ENCODE measurements at places on chromosomes 16 and 17.

GRCh38 chr17:73984941-73985340 lies 218.5 kb upstream of the RPL38 start:
- DNase-seq, result no peak

DNA sequence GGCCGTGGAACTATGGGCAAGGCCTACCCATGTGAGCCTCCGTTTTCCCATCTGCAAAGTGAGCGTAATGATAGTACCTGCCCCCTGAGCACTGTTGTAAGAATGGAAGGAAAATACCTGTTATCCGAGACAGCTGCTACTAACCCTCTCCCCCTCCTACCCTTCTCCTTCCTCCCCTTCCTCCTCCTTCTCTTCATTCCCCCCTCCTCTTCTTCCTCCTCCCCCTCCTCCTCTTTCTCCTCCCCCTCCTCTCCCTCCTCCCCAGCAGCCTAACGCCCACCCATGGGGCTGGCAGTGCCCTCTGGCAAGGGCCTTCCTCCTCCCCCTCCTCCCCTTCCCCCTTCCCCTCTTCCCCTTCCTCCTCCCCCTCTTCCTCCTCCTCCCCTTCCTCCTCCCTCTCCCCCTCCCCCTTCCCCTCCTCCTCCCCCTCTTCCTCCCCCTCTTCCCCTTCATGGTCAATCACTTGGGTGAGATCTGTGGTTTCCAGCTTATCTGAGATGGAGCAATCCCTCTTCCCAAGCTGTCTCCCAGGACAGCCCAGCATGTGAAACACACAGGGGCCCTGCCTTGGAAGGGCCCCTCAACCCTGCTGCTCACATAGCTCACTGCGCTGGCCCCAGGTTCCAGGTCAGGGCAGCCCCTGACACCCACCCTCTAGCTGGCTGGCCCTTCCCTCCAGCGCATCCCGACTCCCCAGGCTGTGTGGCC lies 6.4 kb downstream of the ZFPM1 start:
- no peak for DNase-seq

- no peak for DNase-seq
Observed at GRCh38 chr16:80802138-80802537, 2.3 kb downstream of the CDYL2 start.

- DNase-seq, result no peak
Observed at GRCh38 chr16:56965149-56966092, 3.7 kb downstream of the CETP start.

- no peak for DNase-seq
Observed at GRCh38 chr16:11049396-11050059, 105.2 kb downstream of the CLEC16A start.

- DNase-seq, result no peak
Observed at GRCh38 chr16:3754081-3754703, 36.9 kb upstream of the TRAP1 start.

- no peak for DNase-seq
Observed at GRCh38 chr16:27712251-27712711, 162.3 kb downstream of the KATNIP start.

- DNase-seq, result no peak
Observed at GRCh38 chr16:3155972-3156371, 21.1 kb downstream of the ZNF213 start.

DNA sequence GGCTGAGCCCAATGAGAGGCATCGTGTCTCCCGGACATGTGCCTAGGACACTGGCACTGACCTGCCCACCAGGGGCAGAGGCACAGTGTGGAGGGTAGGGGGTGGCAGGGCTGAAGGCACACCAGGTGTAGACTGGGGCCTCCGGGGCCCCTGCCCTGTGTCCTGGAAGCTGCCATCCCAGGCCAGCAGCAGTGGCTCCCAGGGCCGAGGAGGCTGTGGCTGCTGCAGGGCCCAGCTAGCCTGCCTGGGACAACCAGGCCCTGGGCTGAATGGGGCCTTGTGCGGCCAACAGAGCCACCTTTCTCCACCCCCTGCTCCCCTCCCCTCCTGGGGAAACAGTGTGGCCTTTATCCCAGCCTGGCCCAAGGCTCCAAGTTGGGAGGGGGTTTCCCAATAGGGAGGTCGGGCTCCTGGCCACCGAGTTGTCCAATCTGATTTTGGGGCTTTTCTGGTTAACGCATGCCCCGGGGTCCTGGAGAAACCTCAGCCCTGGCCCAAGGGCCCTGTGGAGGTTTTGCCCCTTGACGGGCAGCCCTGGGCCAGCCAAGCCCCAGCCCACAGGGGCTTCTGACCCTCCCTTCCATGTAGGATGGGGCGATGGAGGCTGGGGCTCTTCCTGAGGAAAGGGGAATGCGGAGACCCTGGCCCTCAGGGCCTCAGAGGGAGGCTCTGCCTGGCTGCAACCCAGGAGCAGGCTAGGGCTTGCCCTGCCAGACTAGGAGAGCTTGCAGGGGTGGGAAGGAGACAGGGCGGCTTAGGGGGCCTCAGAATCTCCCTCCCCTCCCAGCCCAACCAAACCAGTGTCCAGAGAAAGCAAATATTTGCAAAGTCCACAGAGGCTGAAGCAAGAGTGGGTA lies 4.2 kb downstream of the MTSS2 start:
- no peak for DNase-seq

DNA sequence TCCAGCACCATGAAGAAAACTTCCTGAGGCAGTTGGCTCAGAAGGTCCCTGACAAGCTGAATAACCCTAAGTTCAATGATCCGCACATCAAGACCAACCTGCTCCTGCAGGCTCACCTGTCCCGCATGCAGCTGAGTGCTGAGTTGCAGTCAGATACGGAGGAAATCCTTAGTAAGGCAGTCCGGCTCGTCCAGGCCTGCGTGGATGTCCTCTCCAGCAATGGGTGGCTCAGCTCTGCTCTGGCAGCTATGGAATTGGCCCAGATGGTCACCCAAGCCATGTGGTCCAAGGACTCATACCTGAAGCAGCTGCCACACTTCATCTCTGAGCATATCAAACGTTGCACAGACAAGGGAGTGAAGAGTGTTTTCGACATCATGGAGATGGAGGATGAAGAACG lies 88.4 kb upstream of the SMURF2 start:
- DNase-seq, result no peak

GRCh38 chr17:58315281-58315711 lies 13.3 kb downstream of the TSPOAP1 start:
- no peak for DNase-seq

- no peak for DNase-seq
Observed at GRCh38 chr17:41939693-41940090, 9.3 kb downstream of the ODAD4 start.

DNA sequence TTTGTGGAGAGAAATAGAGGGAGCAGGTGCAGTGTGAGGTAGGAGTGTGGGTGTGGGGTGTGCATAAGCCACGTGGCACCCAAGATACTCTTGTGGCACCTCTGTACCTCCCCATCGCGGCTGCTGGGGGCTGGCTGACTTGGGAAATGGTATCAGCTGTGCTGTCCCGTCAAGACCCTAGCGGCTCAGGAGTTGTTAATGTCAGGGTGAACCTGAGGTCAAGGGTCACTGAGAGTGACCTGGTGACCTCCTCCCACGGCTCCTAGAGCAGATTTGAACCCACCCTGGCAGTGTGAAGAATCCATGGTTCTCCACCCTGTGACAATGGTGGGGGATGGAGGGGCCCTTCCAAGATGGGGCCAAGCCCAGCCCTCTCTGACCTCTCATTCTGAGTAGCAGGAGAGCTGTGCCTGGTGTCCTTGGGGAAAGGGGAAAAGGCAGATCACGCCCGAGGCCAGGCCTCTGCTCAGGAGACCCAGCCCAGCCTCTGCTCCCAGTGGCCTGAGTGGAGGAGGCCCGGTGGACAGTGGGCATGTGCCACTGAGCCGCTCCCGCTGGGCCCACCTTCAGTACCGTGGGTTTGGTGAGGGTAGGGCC lies 3.0 kb upstream of the WFIKKN2 start:
- no peak for DNase-seq

DNA sequence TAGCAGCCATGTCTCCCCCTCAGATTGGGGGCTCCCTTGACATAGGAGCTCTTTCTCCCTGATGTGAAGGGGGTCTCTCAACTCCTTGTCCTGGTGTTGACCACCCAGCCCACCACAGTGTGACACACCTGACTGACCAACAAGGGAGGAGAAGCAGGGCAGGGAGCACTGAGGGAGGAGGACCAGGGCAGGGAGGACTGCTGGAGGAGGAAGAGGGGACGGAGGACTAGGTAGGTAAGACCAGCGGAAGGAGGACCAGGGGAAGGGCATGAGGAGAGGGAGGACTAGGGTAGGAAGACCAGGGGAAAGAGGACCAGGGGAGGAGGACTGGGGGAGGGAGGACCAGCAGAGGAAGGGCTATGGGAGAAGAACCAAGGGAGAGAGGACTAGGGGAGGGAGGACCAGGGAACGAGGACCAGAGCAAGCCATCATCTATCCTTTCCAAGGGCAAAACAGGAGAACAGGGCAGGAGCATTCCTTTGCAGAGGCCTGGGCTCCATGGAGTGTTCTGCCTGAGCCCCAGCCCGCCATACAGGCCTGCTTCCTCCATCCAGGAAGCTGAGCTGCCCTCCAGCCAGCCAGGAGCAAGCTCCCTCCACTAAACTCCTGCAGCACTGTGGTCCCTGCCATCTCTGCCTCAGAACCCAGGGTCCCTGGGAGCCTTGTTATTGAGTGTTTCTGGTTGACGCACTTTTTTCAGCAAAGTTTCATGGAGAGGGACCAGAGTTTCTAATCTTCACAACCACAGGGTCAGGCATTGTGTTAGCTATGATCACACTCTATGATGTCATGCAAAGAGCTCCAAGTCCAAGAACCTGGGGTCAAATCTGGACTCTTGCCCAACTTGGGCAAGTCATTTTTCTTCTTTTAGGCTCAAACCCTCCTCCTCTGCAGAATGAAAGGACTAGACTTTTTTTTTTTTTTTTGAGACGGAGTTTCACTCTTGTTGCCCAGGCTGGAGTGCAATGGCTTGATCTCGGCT lies 15.4 kb upstream of the KRT17 start:
- no peak for DNase-seq

DNA sequence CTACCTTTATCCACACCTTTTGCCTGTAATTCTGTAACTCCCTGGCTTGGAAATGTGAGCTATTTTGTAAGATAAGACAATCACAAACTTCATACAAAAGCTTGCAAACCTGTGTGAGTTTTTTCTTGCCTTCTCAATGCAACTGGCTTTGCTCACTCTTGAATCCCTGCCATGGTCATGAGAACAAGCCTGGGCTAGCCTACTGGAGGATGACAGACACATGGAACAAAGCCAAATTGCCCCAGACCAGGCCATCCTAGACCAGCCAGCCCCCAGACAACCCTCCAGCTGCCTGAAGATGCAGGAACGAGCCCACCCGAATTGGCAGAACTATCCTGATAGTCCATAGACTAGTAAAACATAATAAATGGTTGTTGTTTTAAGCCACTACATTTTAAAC lies 466.6 kb upstream of the ERCC4 start:
- DNase-seq, result no peak

DNA sequence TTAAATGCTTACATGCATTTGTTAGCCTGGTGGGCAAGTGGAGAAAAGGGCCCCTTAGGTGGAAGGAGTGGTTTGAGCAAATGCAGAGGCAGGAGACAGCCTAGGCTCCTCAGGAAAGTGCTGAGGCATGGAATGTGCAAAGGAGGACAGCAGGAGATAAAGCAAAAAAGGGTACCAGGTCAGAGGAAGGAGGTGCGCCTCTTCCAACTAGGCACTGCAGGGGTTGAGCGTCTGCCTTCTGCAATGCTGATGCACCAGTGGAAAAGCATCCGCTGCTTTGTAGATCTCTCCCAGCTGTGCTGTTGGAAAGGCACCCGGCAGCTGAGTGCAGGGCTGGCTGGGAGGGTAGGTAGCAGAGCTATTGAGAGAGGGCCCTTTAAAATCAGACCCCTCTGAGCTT lies 287.0 kb upstream of the XYLT1 start:
- DNase-seq, result no peak

DNA sequence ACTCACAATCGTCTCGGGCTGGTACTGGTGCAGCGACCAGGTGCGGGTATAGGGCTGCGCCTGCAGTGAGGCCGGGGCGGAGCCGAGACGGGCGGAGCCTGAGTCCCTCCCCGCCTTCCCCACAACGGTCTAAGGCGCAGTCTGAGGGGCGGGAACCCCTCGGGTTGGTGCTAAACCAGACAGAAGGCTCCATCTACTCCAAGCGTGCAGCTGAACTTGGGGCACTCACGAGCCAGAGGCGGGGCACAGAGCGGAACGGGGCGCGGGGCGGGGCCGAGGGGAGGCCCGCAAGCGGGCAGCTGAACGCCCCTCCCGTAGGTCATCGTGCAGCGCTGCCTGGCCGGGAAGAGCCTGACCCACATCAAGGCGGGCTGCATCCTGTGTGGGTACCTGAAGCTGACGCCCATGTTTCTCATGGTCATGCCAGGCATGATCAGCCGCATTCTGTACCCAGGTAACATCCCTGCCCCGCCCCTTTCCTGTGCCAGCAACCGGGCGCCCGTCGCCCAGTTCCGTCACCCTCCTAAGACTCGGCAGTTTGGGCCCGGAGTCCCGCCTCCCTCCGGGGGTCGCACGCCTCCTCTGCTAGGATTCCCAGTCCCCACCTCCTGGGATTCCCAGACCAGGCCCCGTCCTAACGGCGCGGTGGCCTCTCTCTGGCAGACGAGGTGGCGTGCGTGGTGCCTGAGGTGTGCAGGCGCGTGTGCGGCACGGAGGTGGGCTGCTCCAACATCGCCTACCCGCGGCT lies 5.0 kb downstream of the SLC5A2 start:
- DNase-seq, result peak; percentile 44

- DNase-seq, result no peak
Observed at GRCh38 chr16:55470533-55471371, 8.2 kb upstream of the MMP2 start.

- DNase-seq, result no peak
Observed at GRCh38 chr17:74190154-74190553, 13.3 kb upstream of the RPL38 start.

DNA sequence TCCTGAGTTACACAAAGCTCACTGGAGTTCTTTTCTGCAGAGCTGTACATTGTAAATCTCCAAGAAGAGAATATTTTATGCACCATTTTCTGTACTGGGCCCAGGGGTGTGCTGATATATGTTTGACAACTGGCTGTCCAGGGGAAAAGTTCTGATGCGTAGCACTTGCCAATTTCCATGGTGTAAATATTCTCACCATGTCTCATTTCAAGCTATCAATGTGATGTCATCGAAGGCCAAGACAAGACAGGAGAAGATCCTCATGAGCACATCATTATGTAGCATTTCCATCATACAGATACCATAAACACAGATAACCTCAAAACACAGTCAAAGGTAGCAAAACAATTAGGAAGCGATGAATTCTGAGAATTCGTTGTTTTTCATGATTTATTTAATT lies 18.9 kb downstream of the CDH5 start:
- no peak for DNase-seq

DNA sequence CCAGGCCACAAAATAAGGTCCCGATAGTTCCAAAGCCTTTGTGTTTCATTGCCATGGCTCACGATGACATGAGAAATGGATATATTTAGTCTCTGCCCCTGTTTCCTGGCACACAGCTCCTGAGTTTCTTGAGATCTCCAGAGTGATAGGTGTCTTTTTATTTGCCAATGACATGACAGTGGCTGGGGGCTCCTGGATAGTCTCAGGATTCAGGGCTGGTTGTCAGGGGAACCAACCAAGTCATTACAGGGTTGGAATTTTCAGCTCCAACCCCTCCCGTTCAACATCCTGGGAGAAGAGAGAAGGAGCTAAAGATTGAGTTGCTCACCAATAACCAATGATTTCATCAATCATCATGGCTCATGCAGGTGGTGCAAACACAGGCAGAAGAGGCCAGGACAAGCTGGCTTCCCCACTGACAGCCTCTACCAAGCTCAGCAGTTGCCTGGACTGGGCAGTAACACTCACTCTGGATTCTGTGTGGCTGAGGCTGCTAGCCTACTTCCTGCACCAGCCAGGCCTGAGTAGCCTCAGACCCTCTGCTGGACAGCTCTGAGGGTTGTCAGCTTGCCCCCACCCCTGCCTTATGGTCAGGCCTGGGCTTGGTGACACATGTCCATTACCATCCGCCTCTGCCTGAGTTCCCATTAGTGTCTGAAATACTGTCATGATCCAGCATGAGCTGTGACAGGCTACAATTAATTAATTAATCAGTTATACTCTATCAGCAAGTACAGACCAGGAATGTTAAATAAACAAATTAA lies 534.4 kb upstream of the CDH5 start:
- DNase-seq, result no peak

All from stimulated activated CD8-positive, alpha-beta memory T cell treated with anti-CD3 and anti-CD28 coated beads, Interleukin-4, amount 100 ng/mL, for 4 hours (primary cell).